T-helper 9 cell (primary cell): ENCODE measurements at places on chromosomes 2 and 18.

DNA sequence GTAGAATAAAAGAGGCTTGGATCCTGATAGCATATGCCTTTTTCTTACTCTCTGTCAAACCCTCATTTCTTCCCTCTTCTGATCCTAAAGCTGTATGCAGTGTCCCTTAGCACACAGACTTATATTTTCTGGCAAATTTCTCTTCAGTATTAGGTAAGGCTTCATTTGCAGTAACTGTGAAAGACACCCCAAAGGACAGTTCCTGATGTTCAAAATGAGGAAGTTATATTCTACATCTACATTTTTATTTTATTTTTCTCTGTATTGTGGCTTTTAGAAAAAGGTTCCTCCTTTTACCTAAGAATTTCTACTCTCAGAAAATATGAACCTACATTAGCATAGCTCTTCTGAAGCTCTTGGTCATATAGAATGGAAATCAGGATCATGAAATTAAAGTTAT, 261.7 kb downstream of the PDE11A start:
- DNase-seq, result no peak

DNA sequence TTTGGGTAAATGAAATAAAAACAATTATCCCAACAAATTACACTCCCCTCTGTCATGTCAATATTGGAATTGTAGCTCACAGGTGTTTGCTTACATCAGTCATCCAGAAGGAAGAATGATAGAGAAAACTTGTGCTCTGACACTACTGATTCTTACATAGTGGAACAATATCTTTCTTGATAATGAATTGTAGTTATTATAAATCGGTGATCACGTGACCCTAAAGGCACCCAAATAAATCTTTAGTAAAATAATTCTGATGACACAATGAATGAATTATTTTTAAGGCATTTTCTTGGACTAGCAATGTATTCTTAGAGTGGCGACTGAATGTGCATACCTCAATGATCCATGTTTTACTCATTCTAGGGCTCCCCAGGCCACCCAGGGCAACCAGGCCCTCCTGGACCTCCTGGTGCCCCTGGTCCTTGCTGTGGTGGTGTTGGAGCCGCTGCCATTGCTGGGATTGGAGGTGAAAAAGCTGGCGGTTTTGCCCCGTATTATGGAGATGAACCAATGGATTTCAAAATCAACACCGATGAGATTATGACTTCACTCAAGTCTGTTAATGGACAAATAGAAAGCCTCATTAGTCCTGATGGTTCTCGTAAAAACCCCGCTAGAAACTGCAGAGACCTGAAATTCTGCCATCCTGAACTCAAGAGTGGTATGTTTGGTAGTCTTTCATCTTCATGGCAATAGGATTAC, 34.5 kb downstream of the COL3A1 start:
- no peak for DNase-seq

DNA sequence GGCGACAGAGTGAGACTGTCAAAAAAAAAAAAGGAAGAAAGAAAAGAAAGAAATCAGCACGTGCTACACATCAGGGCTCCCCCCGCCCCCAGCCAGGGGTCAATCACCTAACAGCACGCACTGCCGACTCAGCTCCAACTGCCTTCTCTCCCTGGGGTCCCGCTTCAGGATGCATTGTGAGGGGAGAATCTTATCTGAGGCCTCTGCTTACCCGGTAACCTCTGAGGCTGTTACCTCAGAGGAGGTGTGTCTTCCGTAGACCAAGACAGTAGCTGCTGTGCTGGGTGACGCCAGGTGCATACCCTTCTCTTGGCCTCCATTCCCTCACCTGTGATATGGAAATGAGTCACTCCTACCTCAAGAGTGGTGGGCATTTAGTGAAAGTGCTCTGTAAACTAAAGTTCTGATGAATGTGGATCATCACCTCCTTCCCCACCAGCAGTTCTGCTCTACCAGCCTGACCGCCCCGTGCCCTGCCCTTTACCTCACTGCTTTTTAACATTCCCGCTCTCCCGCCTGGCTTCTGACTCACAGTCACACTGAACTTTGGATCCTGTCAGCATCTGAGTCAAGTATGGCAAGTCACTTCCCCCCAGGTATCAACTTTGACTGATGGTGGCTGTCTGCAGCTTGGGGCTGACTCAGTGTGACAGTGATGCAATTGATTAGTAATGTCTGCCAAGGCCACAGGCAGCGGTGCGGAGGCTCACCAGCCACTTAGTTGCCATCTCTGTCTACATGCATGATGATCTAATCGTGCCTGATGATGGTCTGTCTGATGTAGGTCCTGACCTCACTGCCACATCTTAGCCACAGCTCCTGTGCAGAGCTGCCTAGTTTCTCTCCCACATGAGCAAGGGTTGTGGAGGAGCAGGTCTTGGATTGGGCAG, 20.1 kb downstream of the ARID5A start:
- no peak for DNase-seq

DNA sequence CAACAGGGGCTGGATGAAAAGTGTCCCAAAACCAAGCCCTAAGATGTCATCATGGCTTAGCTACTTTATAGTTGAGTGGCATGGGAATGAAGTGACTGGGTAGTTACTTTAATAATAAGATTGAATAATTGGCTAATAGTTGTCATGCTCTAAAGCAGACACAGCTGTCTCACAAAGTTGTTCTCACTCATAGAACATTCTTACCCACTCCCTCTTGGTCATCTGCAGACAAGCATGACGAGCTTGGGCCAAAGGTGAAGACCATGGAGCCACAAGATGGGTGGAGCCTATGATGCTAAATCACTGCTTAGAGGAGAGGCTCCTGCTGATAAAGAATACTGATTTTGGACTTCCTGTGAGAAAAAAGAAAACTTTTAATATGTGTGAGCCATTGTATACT, 62.4 kb upstream of the MMADHC start:
- DNase-seq, result no peak

DNA sequence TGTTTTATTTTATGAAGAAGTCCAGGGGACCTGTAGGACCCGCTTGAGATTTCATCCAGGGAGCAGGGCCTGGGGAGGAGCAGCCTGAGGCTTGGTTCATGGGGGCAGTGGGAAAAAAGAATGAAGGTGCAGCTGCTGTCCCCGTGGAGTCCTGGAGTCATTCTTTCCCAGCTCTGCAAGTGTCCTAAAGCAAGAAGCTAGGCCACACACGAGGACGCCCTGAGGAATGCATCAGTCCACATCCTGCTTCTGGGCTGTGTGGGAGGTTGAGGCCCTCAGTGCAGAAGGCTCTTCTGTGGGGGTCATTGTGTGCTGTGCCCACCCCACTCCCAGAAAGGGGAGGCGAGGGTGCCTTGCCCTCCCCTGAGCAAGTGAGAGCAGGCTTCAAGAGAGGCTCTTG, 179.9 kb upstream of the HS6ST1 start:
- DNase-seq, result no peak

DNA sequence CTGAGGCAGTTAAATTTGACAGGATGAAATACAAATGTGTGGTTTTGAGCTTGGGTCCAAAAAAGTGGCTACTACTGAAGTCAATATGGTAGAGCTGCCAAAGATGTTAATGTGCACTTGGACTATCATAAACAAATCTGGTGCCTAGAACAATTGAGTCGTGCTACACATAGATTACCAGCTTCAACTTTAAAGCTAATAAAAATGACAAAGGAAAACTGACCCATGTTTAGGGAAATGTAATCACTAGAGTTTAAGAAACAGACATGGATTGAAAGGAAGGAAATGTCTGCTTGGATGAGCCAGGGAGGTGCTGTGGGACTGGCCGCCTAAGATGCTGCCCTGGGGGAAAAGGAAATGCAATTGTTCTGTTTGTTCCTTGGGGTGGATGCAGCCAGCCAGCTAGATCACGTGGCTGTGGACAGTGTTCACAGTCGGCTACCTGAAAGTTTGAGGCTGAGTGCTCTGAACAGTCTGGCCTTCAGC, 36.6 kb downstream of the CYB5A start:
- no peak for DNase-seq

DNA sequence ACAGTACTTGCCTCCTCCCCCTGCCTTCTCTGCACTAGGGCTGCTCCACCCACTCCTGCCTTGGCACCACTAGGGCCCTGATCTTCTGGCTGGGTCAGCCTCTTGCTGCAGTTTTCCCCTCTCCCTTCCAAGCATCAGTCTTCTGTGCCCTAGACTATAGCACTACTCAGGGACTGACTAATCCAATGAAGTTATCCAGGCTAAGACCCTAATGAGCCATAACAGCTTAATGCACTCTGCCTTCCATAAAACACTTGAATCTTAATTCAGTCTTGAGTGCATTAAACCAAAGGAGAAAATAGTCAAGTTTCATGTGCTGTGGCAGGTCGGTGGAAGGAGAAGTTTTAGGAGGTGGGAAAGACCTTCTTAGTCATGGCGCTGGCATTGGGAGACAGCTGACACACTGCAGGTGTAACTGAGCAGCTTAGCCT, 95.7 kb downstream of the BIN1 start:
- no peak for DNase-seq

- no peak for DNase-seq
Measured at GRCh38 chr2:235024931-235025773, 73.3 kb downstream of the SH3BP4 start.

DNA sequence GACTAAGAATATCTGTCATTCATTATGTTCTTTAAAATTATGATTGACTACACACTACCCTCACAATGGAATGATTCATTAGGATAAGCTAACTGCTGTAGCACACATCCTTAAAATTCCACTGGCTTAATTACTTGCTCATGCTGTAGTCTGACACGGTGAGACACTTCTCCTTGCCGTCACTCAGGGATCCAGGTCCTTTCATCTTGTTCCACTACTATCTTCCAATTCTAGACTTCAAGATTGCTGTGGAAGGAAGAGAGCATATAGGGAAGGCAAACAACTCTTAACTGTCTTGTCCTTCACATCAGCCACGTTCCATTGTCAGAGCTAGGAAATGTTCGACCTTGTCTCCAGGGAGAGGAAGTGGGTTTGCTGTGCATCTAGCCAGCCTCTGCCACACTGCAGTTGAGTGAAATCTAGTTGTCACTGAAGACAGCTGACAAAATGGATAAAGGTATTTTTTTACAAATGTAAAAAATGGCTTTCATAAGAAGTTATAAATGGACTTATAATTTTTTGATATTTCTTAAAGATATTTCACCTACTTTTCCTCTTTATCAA, 30.1 kb downstream of the GREB1L start:
- no peak for DNase-seq

- DNase-seq, result no peak
Measured at GRCh38 chr2:23635442-23636340, 250.7 kb downstream of the KLHL29 start.

DNA sequence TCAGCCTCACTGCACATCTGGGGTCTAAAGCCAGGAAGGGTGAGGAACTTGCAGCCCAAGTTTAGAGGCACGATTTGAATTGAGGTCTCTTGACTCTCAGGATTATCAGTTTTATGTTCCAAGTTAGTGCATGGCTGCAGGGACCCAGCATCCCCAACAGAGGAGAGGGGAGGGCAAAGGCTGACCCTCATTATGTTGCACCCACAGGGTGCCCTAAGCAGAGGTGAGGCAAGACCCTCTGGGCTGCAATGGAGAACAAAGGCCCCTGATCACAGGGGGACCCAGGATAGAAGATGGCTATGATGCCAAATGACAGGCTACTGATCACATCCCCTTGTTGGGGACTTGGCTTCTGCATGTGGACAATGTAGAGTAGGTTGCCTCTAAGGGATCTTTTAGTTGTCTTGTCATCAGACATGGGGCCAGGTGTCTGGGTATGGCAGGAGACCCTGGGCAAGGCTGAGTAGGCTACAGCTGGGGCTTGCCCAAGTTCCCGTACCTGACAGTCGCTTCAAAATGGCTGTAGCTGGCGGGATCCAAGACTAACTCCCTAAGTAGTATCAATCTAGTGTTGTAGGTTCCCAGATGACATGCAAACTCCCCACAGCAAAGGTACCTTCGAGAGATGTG, 4.5 kb upstream of the GDF7 start:
- no peak for DNase-seq

GRCh38 chr2:18651842-18652774, 62.7 kb upstream of the NT5C1B start:
- DNase-seq, result no peak

DNA sequence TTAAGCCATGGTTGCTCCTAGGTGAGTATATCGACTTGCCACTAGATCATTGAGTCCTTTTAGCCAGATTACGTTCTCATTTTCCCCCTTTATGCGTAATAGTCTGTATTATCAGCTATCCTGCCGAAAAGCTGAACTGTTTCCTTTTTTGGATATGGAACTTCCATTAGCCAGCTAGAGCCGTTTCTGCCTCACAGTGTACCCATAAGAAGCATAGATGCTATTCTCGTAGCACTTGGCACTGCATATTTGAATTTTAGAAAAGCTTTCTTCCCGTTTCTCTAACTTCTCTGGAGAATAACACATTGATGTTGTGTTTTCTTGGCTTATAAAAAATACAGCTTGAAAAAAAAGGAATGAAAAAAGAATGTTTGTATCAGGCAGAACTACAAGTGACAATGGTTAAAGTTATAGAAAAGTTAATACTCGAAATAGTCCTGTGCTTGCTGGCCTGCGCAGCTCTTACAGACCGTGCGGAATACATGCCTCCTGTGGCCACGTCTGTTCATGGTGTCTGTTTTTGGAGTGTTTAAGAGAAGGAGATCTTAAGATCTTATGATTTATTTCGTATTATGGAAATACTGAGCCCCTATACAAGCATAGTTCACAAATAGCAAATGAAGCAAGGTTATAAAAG, 710 bp downstream of the DUSP19 start:
- DNase-seq, result no peak

DNA sequence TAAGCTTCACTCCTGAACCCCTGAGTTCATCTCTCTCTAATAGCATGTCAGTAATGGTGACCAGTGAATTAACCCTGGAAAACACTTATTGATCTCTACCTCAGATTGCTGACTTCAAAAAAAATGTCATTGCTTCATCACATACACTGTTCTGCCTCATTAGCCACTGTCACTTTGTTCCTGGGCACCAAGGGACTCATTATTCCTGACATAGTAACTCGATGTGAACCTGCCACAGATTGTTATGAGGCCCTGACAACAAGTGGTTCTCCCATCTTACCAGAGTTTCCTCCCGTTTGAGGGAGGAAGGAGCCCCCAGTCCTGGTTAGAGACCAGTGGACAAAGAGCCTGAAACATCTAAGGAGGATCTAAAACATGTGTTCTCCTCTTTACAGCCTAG, 403.3 kb upstream of the SMIM21 start:
- DNase-seq, result no peak

- no peak for DNase-seq
Measured at GRCh38 chr2:117745537-117745936, 69.0 kb upstream of the DDX18 start.

DNA sequence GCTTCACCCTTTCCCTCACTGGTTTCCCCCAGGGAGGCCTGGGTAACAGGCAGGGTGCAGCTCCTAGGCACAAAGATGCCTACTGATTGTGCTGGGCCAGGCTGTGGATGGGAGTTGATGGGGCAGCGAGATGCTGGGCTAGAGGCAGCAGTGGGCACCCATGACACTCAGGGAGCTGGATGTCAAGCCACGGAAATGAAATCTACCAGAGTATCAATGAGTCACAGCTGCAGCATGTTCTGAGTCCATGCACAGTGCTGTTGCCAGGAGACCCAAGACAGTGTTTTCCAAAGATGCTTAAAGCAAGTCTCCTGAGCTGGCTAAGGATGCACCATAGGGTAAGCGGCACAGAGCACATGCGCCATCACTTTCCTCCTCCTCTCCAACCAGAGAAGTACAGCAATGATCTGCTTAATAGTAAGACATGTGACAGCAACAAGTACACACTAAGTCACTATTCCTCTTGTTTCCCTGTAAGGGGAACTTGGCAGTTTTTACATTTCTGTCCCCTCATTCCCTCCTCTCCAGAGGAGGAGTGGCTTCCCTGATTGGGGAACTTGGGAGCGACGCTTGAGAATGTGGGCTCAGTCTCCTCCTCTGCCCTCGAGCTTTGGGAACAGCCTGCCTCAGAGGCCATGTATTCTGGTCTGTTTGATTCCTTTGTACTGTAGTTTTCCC, 57.2 kb downstream of the CDC42EP3 start:
- DNase-seq, result no peak

- no peak for DNase-seq
Measured at GRCh38 chr2:152410165-152410597, 75.2 kb downstream of the FMNL2 start.
